NCI-H187 treated with DMSO at 0.1 percent for 48 hours (cell line): ENCODE measurements at places on chromosomes 3 and 15.

GRCh38 chr3:123256256-123256655 lies 54.5 kb downstream of the SEC22A start:
- DNase-seq, result no peak

GRCh38 chr15:80971143-80971542 lies 18.5 kb downstream of the MESD start:
- DNase-seq, result no peak

DNA sequence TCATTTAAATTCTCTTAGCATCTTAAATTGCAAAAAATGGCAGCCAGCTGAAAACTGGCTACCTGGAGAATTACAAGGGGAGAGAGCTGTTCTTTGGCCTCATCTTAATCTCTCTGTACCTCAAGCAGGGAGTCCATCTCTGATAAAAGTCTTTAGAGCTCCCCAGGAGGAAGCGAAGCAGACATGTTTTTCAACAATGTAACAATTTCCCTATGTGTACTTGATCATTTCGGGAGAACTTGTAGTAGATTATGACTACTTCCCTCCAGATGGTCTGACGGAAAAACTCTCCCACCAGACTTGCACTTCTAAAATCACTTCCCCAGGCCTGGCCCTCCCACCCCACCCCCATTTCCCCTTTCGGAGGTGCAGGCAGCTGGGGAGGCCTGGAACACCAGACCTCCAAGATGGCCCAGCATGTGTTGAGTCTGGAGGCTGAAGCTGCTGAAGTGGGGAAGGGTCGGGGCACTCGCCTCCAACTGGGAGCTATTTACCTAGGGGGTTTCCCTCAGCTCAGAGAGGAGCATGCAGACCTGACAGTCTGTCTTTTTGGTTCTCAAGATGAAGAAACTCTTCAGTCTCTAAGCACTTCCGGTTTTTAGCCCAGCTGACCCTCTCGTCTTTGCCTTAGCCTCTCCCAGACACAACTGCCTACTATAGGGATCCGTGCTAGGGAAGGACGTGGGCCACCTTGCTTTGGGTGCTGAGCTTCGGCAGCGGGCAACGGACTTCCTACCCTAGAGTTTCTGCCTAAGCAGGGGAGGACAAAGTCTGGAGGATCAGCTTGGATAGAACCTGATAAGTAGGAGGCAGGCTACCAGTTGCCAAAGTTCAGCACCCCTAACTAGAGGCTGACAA lies 164.0 kb upstream of the TBL1XR1 start:
- no peak for DNase-seq

- DNase-seq, result peak; percentile 81
Measured at GRCh38 chr15:90191794-90192509, 9.2 kb upstream of the SEMA4B start.

DNA sequence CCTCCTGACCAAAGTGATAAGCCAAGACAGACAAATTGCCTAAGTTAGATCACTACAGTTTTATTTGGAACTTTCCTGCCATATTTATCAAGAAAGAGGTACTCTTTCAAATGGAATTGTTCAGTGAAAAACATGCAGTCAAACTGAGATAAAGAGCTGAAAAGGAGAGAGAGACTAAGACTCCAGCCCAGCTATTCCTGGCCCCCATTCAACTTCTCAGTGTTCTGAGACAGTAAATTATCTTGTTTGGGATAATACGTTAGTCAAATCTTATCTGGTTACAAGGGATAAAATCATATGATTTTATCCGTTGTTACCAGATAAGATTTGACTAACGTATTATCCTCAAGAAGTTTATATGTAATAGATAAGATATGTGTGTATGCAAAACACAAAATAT lies 67.6 kb upstream of the CMC1 start:
- DNase-seq, result no peak

GRCh38 chr3:194657439-194657838 lies 14.6 kb downstream of the LSG1 start:
- no peak for DNase-seq

DNA sequence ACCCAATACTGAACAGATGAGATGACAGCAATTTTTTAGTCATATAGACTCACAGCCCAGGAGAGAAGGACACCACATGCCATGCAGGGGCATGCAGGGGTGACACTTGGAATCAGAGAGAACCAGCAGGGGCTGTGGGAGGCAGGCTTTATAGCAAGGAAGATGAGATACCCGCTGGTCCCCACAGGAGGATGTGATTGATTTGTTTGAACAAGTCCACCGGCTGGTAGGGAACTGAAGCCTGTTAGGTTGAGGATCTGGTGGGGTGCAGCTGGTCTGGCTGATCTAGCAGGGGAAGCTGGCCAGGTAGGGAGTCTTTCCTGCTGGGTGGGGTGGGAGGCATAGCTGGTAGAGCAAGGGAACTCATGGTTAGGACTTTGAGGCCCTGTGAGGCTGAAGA lies 18.0 kb upstream of the ACAN start:
- no peak for DNase-seq
